Activated naive CD4-positive, alpha-beta T cell treated with anti-CD3 and anti-CD28 coated beads for 36 hours (primary cell): ENCODE measurements at places on chromosomes 4 and X.
A peak's percentile ranks its signal among the peaks of the same experiment; 100 is the strongest.

DNA sequence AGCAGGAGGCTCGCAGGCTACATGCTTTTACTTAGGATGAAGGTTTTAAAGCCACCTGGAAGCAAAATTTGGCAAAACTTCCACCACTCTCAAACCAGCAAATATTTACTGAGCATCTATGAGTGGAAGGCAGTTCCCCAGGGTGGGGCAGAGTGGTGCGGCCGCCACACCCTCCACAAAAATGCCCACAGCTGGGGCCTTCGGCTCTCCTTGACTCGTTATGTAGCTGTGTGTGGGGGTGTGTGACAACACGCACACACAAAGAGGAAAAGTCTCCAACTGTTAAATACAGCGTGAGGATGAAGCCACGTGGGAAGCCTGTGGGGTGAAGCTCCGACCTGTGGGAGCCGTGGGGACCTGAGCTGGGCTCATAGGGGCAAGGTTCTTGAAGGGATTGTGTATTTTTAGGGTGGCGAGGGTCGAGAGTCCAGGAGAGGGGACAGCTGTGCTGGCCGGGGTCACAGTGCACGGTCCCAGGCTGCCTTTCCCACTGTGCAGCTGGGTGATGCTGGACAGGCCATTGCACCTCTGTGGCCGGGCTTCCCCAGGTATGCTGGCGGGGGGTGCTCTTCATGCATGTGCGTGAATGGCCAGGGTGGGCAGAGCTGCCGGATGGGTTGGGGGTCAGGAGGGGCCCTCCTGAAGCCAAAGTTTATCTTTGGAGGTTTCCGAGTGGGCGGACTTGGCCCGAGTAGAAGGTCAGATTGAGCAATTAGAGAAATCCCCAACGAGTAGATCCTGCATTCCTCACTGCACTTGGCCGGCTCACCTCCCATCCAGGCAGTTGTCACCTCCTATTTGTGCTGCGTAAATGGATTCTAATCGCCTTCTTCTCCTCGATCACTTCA, 25.4 kb downstream of the SORCS2 start:
- no peaks in the 10 kb centered on the region for H3K36me3 ChIP-seq
- H3K4me3 ChIP-seq: no peak overlapping the region
- DNase-seq: no peak
- no peaks in the 10 kb centered on the region for H3K4me1 ChIP-seq
- H3K27me3 ChIP-seq: peaks cover 2% of the 10 kb centered on the region

- H3K27ac ChIP-seq: no peak overlapping the region
- no peaks in the 10 kb centered on the region for H3K4me1 ChIP-seq
- DNase-seq: no peak
- no peaks in the 10 kb centered on the region for H3K36me3 ChIP-seq
Measured at GRCh38 chr4:86759298-86759697, 89.9 kb downstream of the SLC10A6 start.

- no peaks in the 10 kb centered on the region for H3K36me3 ChIP-seq
- no peak overlapping the region for H3K4me3 ChIP-seq
- no peaks in the 10 kb centered on the region for H3K27me3 ChIP-seq
Measured at GRCh38 chrX:39427492-39427891, 626.2 kb downstream of the MID1IP1 start.

GRCh38 chr4:147078875-147079658, 133.4 kb upstream of the TTC29 start:
- H3K36me3 ChIP-seq: no peaks in the 10 kb centered on the region
- no peak overlapping the region for H3K27ac ChIP-seq
- H3K4me1 ChIP-seq: no peaks in the 10 kb centered on the region
- DNase-seq: no peak
- peaks cover 6% of the 10 kb centered on the region for H3K27me3 ChIP-seq

GRCh38 chr4:48342606-48342880, 1.2 kb downstream of the SLAIN2 start:
- no peaks in the 10 kb centered on the region for H3K27me3 ChIP-seq
- no peaks in the 10 kb centered on the region for H3K36me3 ChIP-seq
- peaks cover 66% of the 10 kb centered on the region for H3K4me1 ChIP-seq

- no peak overlapping the region for H3K4me3 ChIP-seq
- H3K4me1 ChIP-seq: peaks cover 22% of the 10 kb centered on the region
- no peaks in the 10 kb centered on the region for H3K36me3 ChIP-seq
- DNase-seq: peak; percentile 58
- H3K27ac ChIP-seq: no peak overlapping the region
Measured at GRCh38 chrX:149825424-149825823, 43.7 kb downstream of the MAGEA9 start.

DNA sequence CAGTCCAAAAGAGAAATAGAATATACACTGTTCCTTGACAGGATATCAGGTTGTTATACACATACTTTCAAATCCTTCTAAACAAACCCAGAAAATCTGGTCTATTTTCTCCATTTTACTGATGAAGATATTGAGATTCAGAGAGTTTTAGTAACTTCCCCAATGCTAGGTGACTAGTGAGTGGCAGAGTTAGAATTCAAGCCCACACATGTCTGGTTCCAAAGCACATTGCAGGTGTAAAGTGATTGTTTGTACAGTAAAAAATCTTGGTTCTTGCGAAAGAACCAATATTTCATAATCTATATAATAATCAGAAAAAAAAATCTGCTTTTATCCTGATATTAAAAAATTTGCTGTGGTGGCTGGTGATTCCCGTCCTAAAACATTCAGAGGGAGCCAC, 39.5 kb upstream of the EMCN start:
- no peak overlapping the region for H3K4me3 ChIP-seq
- H3K27ac ChIP-seq: no peak overlapping the region
- no peaks in the 10 kb centered on the region for H3K4me1 ChIP-seq
- DNase-seq: no peak
- no peaks in the 10 kb centered on the region for H3K36me3 ChIP-seq
